Activated CD8-positive, alpha-beta memory T cell treated with anti-CD3 and anti-CD28 coated beads for 4 hours (primary cell): ENCODE measurements at places on chromosomes 6 and 20.

- no peak for DNase-seq
These were observed 32.3 kb downstream of the CNKSR3 start for GRCh38 chr6:154478021-154478700.

GRCh38 chr20:7930343-7930742, 9.9 kb downstream of the HAO1 start:
- no peak for DNase-seq

DNA sequence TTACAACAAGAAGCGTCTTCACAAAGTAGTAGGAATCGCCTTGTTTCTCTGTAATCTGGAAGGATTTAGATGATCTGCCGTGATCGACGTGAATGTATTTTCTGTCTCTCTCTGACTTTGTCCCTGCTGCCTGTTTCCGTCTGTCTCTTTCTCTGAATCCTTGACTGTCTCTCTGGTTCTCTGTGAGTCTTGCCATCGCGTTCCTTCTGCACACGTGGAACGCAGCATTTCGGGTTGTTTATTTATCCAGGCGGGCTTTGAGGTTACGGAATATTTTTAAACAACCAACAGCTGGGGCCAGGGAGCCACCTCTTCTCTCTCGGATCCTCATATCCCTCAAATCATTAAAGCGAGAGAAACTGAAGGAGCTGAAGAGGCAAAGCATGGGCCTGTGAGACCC, 215.9 kb downstream of the ZDHHC14 start:
- DNase-seq, result no peak

GRCh38 chr6:148240461-148240840, 102.2 kb upstream of the SASH1 start:
- DNase-seq, result no peak

- DNase-seq, result no peak
These were observed 83.7 kb upstream of the RALY start for GRCh38 chr20:33910056-33910455.

DNA sequence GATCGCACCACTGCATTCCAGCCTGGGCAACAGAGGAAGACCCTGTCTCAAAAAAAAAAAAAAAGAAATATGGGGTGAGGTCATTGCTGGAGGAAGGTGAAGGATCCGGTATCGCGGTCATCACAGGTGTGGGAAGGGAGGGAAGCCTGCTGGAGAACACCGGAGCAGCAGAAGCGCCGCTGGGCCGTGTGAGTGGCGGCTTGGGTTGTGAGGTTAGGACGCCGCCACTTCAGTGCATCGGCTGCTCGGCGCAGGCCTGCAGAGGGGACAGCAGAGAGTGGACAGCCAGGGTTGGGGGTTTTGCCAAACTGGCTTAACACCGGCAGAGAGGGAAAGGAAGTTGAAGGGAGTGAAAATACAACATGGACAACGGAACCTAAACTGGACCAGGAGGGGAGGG, 5.4 kb downstream of the TLDC2 start:
- DNase-seq, result no peak

DNA sequence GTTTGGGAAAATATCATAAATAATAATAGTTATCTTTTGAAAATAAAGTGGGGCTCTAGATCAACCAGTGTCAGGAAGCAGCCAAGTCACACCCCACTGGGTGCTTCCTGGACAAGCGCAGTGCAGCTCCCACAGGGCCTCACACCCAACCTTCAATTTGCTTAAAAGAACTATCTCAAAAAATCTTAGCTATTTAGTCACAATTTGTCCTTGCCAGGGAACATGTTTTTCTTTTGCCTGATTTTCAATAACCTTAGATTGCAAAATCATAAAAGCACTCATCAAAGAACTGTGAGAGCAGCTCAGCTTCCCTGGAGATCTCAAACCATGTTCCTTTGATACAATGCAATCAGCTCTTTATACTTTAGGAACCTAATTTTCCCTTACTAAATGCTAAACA, 1.6 kb upstream of the NCOA7 start:
- DNase-seq, result no peak

- no peak for DNase-seq
These were observed 150.7 kb downstream of the DLL1 start for GRCh38 chr6:170140129-170140528.

DNA sequence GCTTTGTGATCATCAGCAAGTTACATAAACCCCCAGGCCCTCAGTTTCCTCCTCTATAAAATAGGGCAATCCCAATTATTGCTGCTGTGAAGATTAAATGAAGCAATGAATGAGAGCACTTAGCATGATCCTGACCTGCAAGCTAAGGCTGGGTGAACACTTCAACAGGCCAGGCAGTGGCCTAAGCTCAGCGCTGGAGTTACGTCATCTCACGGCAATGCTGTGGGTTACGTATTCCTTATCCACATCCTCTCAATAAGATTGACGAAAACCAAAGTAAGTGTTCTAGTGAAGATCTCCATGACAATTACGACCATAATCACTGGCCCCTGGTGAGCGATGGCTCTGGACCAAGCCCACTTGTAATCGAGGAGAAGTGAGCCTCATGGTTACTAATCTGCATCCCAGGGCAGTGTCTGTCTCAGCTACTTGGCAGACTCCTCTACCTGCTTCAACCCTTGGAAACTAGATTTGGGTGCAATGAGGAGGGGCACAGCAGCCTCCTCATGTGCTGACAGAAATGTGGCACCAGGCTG, 274.1 kb upstream of the ARID1B start:
- no peak for DNase-seq

DNA sequence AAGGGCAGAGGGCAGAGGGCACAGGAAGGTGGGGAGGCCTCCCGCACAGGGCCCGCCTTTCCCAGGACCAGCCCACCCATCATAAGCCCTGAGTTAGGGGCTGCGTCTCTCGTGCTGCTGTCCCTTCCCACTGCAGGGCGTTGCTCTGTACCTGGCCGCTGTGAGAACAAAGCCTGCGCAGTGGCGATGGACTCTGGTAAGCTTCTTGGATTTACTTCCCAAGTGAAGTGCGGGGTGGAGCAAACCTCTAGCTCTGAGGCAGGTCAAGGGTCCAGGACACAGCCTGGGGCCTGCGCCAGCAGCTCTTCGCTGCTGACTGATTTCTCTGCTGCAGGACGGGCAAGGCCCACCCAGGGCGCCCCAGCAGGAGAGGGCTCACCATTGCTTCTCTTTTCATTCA, 23.9 kb downstream of the INSM1 start:
- DNase-seq, result no peak

DNA sequence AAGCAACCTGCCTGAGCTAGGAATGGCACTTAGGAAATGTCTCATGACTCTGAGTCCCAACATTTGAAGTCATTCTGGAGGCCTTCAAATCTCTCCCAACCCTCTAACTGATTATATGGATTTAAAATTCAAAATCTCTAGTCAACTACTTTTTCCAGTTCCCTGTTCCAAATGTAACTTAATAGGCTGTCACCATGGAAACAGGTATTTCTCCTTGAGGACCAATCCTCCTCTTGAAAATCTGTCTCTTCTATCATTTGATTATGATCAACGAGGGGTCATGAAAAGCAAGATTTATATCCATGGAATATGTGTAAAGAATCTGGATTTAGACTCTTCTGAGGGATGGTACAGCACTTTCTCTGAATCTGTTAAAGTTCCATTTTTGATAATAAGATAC, 127.3 kb upstream of the DTNBP1 start:
- no peak for DNase-seq

- no peak for DNase-seq
These were observed 113.8 kb upstream of the ARMC2 start for GRCh38 chr6:108734271-108734922.

- no peak for DNase-seq
These were observed 73.5 kb downstream of the EYS start for GRCh38 chr6:65633501-65633900.

- no peak for DNase-seq
These were observed 65.4 kb downstream of the FILIP1 start for GRCh38 chr6:75428204-75428603.

GRCh38 chr20:44692932-44693480, 22.2 kb upstream of the CCN5 start:
- DNase-seq, result no peak

- DNase-seq, result no peak
These were observed 673.1 kb downstream of the HTR1B start for GRCh38 chr6:76790045-76790796.

DNA sequence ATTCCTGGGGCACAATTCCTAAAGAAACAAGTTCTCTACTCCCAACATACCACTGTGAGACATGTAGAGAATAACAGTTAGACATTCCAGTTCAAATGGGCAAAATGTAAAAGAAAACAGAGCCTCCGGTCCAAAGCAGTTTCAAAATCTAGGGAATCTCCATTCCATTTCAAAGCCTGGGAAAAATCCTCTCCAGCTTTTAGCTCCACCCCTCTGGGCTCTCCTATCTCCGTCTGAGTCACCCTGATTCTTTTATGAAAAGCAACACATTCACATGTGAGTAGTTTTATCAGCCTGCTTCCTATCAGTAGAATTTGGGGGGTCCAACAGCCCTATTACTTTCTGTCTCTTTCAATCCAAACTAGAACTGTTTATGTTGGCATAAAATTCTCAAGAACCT, 3.7 kb downstream of the CSNK2A1 start:
- no peak for DNase-seq

- no peak for DNase-seq
These were observed 82.4 kb upstream of the TAB2 start for GRCh38 chr6:149235130-149235561.

DNA sequence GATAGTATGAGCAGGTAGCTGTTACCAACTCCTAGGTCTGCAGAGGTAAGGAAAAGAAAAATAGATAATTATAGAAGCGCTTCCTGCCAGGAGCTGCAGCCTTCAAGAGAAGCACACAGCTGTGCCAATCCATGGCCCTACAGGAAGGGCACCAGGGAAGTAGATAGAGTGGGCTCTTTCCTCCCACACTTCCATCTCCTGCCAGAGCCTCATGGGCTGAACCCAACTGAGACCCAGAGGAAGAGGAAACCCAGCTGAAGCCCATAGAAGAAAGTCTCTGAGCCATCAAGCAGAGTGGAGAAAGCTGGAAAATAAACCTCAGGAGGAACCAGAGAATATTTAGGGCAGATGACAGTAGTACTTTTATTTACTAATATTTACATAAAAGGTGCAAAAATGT, 146.7 kb upstream of the ATXN1 start:
- no peak for DNase-seq

- DNase-seq, result no peak
These were observed 57.4 kb downstream of the CD83 start for GRCh38 chr6:14174996-14175395.

DNA sequence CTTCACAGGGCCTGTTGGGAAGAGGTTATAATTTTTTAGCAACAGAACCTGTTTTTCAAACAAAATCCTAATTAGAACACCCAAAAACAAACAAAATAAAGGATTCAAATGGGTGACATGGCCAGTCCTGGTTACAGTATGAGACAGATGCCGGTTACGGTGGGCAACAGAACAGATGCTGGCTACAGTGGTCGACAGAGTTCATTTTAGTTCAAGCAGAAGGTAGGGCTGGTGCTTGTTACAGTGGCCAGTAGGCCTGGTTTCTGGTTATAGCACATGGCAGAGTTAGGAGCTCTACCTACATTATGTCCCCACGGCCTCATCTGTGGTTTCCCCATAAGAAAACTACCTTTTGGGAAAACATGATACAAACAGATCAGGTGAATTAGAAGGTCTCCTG, 327.7 kb downstream of the LAMA2 start:
- DNase-seq, result no peak

DNA sequence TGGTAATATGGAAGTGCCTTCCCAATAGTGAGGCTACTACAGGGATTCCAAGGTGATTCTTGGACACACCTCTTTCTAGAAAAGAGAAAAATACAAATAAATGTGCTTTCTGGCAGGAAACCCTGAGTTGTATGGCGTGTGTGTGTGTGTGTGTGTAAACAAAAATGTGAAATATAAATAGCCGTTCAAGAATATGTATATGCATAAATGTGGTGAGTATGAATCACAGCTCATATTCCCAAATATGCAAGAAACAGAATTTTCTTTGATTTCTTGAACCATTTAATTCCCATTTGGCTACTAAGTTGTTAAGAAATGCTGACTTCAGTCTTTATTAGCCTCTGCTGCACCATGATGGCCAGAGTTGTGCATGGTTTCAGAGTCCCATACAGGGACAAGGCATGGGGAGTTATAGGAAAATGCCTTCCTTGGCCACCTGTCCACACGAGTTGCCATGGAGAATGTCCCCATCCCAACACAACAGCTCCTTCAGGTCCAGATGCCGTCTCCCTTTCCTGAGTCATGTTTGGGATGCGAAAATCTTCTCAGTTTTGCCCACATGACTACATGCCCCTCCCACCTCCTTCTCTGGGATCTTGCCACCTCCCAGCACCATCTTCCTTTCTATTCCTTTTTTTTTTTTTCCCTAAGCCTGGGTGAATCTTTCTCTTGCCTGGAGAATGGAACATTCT, 312.4 kb upstream of the ECI2 start:
- no peak for DNase-seq
